Iris pigment epithelial cell (primary cell): ENCODE measurements at places on chromosomes 2 and 18.
A peak's percentile ranks its signal among the peaks of the same experiment; 100 is the strongest.

DNA sequence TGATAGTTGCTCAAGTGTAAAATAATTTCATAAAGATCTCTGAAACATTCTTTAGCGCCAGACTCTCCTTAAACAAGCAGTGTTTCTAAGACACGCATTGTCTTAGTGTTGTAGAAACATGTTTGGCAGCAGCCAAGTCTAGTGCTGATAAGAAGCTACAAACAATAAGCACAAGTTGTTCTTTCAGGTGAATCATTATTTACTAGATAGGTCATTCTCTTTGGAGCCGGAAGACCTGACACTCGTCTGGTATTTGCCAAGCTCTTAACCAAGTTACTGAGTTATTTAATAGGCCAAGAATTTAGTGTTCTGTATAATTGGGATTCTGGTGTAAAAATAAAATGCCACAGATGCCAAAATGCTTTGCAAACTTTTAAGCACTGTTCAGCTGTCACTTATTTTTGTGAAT, 852.1 kb downstream of the CPS1 start:
- peak; percentile 33 for DNase-seq

GRCh38 chr2:233410196-233410760, 56.0 kb downstream of the DGKD start:
- no peak for DNase-seq

- no peak for DNase-seq
Measured at GRCh38 chr2:165792104-165792454, 2.0 kb downstream of the GALNT3 start.

DNA sequence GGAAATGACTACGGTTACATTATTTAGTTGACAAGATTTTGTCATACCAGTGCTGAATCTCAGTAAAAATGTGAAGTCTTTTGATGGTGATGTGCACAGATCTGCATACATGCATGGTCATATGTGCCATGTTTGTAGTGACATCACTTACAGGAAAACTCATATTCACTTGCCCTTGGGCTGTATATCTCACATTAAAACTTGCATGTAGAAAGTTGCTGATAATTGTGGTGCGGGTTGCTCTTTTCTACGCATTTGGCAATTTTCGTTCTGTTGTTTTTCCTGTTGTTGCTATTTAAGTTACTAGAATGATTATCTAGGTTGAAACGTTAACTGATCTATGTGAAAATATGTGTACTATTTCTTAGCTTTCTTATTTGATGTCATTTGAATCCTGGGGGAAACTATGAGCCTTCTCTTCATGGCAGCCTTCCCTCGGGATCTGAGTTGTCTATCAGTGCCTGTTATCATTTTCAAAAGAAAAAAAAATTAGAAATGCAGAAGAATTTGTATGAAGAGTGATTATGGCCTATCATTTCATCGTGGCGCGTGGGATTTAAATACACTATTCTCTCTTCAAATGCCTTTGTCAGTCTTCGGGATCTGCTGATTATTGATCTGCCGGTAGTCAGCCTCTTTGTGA, 296.6 kb downstream of the TMX3 start:
- DNase-seq = no peak

- no peak for DNase-seq
Measured at GRCh38 chr2:199734651-199735050, 116.3 kb downstream of the FTCDNL1 start.

- peak; percentile 54 for DNase-seq
Measured at GRCh38 chr2:118046634-118047210, 32.9 kb upstream of the CCDC93 start.

- DNase-seq = no peak
Measured at GRCh38 chr2:71786291-71787107, 333.1 kb downstream of the DYSF start.

DNA sequence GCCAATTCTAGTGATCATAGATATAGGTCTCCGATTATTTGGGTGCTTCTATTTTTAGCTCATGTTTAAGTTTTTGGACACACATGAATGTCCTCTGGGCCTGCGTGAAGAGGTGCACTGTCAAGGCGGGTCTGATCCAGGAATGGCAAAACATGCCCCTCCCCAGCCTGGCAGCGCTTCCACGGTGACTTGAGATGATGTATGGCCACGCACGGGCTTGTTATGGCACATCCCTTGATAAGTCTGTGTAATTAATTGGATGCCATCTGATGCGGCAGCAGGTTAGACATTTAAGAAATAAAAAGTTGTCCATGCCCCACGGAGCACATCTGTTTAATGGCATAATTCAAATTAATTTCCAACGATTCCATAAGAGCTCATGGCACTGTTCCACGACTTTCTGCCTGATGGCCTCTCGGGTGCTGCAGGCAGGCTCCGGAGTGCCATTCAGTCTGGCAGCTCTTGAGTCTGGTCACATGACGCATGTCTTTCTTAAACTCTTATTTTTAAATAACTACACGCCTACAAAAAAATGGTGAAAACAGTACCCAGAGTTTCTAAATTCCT, 151.4 kb downstream of the ACKR3 start:
- DNase-seq = no peak

GRCh38 chr2:220847589-220847988, 724.5 kb downstream of the EPHA4 start:
- peak; percentile 79 for DNase-seq

DNA sequence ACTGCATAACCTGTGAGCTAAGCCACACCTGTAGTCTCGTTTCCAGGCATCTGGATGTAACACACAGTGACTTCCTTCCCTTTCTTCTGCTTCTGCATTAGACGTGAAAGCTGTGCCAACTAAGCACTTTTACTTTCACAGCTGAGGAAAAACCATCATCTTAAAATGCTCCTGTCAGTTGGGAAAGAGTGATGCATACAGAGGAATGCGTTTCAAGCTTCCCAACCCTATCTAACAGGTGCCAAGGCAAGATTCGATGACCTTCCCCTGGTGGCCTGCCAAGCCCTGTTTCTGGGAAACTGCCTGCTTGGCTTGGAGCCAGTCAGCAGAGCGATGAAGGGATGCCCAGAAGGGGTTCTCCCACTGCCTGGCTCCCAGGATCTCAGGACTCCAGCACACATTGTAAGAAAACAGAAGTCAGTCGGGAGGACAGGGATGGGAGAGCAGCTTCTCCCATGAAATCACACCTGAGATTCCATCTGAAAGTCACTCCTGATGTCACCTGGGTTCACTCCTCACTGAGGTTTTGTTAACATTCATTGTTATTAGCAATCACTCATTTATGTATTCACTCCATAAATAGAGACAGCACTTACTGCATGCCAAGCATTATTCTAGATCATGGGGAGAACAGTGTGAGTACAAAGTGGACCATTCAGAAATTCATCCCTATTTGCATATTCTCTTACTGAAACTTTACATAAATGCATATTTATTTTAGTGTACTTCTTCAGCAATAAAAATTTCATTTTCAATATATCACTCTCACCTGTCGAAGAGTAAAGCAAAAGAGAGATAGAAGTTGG, 64.1 kb downstream of the DTNA start:
- DNase-seq = peak; percentile 65

GRCh38 chr2:104539649-104540048, 314.3 kb upstream of the POU3F3 start:
- no peak for DNase-seq

DNA sequence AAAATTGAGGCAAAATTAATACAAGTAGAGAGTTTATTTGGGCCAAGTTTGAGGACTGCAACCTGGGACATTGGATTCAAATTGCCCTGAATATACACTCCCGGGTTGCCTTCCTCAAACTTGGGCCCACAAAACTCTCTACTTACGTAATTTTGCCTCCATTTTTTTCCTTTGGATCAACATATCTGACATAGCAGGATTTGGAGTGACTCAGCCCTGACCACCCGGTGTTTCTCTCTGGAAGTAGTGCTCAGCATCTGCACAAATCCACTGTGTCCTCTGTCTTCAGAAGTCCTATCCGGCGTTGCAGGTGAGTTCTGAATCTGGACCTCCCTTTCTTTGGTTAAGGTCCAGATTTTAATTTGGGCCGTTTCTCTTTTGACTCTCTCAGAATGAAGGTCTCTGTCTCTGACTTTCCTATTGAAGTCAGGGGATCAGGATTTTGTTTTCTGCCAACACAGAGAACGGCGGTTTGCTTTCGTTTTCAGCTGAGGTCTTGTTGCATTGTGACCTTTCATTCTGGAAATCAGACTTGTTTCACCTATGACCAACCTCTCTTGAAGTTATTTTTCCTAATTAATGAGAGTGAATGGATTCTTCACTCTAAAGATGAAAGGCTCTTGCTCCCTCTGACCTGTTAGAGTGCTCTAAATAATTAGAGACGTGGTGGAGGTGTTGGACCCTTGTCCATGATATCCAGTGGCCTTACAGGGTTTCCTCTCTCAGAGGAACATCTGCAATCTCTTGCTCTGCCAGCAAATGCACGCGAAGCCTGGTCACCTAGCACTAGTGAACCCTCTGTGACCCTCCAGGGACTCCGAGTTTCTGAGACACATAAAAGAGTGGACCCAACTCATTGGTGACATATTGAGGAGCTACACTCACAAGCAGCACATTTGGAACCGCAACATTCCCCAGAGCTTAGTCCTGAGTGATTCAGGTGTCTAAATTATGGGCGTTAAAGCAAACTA, 13.6 kb downstream of the TCF23 start:
- peak; percentile 59 for DNase-seq

DNA sequence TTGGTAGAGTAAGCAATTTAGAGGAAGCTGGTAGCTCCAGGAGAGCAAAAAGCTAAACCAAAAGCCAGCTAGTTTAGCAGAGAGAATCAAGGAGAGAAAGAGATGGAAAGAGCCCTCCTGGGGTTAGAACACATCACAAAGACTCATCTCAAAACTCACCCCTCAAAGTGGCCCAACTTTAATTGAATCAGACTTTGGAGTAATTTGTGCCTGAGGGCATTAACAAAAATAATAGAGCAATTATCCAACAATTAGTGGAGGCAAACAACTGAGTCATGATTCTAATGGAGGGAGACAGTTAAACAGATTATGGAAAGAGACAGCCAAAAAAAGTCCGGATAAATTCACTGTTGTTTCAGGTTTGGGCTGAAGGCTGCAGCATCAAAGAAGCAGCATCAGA, 417.4 kb downstream of the KCNJ3 start:
- DNase-seq = no peak

DNA sequence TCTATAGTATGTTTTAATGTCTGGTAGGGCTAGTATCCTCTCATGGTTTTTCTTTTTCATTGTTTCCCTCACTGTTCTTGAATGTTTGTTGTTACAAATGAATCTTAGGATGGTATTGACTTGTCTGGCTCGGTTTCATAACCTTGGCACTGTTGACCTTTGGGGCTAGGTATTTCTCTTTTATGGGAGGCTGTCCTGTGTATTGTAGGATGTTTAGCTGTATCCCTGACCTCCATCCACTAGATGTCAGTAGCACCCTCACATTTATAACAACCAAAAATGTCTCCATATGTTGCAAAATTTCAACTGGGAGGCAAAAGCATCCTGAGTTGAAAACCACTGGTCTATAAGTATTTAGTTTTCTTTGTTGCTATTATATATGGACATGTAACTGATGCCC, 7.0 kb upstream of the AOX1 start:
- peak; percentile 60 for DNase-seq

DNA sequence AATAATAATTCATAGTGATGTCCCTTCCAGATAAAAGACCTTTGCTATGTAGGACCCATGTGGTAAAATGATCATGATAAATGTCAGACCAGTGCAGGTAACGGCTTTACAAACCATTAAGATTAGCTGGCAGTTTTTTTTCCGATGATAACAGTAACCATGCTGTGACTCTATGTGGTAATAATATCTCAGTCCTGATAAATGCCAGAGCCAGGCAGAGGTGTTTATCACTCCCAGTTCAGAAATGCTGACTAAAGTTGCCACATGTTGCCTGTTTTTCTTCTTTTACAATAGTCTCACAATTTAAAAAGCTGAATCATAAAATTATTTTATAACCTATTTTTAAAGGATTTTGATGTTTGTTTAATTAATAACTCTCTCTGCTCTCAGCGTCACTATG, 565.1 kb downstream of the ARHGAP15 start:
- DNase-seq = no peak

DNA sequence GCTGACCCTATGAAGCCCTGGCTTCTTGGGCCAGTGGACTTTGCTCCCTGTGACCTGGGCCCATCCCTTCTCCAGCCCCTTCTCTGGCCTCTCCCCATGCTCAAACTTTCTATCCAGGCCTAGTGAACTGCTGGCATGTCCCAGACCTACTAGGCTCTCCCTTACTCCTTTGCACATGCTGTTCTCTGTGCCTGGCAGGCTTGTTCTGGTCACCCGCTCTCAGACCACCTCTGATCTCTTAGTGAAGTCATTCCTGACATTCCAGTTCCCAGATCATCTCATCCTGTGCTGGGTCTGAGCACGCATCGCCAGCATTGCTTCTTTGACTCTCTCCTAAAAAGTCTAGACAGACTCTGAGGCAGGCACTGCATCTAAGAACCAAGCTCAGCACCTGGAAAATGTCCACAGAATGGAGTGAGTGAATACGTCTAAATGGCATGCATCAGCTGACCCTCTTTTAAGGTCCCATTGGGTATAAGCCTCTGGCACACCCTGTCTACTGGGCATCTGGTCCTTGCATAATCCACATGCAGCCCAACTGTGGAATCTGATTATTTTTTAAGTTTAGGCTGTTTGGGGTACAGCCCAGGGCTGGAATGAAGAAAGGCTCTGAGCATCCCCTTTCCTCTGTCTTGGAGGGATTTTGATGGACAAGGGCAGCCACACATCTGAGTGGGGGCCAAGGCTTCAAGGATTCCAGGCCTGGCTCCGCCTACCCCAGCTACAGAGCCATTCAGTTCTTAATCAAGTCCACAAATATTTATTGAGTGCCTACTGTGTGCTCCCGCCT, 130.6 kb upstream of the HAAO start:
- peak; percentile 84 for DNase-seq

GRCh38 chr2:224312741-224313140, 89.2 kb downstream of the FAM124B start:
- no peak for DNase-seq

DNA sequence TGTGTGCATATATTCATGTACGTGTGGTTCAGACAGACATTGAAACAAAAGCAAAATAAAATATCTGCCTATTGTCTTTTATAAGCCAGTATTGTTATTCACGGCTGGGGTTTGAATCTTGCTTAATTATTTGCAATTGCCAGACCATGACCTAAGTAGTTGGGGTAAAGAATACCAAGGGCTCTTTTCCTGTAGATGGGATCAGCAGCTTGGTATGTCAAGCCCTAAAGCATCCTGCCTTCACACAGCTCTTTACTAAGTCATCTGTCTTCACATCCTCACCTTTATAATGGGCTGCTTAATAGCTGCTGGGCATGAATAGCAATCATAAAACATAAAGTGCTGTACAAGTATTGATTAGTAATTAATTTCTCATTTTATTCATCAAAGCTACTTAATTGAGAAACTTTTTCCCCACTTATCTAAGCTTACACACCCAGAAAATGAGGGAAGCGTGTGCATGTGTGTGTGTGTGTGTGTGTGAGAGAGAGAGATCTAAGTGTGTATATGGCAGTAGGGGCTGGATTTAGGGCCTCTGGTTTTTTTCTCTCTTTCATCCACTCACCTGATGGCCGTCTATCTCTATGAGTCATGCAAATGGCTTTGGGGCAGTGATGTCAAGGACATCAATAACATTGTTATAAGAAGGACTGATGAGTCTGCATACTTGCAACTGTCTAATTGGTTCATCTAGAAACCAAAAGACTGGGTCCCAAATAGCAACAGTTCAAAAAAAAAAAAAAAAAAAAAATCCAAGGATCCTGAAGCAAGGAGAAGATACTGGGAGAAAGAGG, 244.1 kb upstream of the TNP1 start:
- peak; percentile 85 for DNase-seq
